Non-pigmented ciliary epithelial cell (primary cell): ENCODE measurements at places on chromosomes 4 and X.

- peak; percentile 26 for DNase-seq
Observed at GRCh38 chr4:89324671-89325070, 17.1 kb upstream of the GPRIN3 start.

- no peak for DNase-seq
Observed at GRCh38 chrX:102975016-102975415, 37.9 kb downstream of the RAB40AL start.

DNA sequence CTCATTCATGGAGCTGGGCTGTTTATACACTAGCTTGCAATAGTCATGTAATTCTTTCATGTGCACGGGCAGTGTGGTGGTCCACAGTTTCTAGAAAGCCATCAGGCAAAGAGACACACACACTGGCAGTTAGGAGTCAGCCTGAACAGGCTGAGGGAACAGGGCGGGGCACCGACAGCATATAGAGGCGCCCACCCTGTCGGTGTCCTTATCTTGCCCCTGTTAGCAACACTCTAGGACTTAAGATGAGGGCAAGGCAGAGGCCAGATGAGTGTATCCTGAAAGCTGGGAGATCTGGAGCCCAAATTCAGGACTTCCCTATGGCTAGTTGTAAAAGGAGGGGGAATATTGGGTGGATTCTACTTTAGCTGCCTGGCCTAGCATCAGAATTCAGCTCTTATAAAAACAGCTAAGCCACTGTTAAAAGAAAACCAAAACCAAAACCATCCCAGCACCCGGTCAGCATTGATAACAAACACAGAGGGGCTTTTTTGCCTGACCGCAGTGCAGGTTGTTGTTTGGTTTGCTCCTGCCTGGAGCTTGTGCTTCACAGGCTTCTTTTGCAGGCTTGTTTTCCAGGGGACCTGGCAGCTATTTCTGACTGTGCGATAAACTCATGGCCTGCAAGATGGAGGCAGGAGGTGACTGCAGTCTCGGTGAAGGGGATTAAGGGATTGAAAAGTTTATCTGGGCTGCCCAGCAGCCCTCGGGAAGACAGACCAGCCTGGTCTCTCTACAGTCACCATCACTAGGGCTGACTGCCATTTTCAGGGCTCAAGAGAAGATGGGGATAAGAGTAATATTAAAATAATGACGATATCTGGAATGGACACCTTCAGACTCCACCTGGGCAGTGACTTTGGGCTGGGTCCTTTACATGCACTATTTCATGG lies 638.9 kb downstream of the MID1IP1 start:
- DNase-seq = no peak

- no peak for DNase-seq
Observed at GRCh38 chr4:27684610-27685011, 824.0 kb downstream of the STIM2 start.

- DNase-seq = no peak
Observed at GRCh38 chrX:19958552-19959486, 32.0 kb downstream of the BCLAF3 start.

DNA sequence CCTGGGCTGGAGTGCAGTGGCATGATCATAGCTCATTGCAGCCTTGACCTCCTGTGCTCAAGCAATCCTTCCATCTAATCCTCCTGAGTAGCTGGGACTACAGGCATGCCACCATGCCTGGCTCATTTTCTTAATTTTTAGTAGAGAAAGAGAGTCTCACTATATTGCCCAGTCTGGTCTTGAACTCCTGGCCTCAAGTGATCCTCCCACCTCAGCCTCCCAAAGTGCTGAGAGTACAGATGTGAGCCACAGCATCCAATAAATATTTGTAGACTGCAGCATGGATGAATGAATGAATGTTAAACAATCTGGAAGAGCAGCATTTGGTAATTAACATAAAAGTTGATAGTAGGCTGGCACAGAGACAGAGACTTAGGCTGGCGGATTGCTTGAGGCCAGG lies 20.0 kb downstream of the KLB start:
- DNase-seq = no peak

GRCh38 chr4:140343303-140343702 lies 30.1 kb upstream of the SCOC start:
- no peak for DNase-seq

- DNase-seq = no peak
Observed at GRCh38 chr4:67546004-67546356, 677 bp upstream of the CENPC start.

DNA sequence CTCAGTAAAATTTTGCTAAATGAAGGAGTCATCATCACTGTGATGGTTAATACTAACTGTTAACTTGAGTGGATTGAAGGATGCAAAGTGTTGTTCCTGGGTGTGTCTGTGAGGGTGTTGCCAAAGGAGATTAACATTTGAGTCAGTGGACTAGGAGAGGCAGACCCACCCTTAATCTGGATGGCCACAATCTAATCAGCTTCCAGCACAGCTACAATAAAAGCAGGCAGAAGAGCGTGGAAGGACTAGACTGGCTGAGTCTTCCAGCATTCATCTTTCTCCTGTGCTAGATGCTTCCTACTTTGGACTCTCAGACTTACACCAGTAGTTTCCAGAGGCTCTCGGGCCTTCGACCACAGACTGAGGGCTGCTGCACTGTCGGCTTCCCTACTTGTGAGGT lies 21.3 kb upstream of the WDR44 start:
- no peak for DNase-seq

GRCh38 chr4:8131210-8131609 lies 27.4 kb downstream of the ABLIM2 start:
- no peak for DNase-seq

DNA sequence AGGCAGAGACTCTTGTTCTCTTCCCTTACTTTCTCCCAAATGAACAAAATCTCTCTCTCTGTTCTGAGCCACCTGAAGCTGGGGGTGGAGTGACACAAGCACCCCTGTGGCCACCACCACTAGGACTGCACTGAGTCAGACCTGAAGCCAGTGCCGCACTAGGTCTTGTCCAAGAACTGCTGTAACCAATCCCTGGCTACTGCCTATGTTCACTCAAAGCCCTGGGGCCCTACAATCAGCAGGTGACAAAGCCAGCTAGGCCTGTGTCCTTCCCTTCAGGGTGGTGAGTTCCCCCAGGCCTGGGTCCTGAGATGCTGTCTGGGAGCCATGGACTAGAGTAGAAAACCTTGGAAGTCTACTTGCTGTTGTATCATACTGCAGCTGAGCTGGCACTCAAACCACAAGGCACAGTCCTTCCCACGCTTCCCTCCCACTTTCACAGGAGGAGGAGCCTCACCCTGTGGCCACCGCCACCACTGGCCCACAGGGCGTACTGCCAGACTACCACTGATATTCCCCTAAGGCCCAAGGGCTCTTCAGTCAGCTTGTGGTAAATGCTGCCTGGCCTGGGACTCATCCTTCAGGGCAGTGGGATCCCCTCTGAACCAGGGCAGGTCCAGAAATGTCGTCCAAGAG lies 119.1 kb downstream of the RTL9 start:
- no peak for DNase-seq
